ENCODE measurements at places on chromosomes 12 and 14.
A peak's percentile ranks its signal among the peaks of the same experiment; 100 is the strongest.

GRCh38 chr12:124501112-124501561 is 66.3 kb downstream of the NCOR2 start:
- no peak for DNase-seq

DNA sequence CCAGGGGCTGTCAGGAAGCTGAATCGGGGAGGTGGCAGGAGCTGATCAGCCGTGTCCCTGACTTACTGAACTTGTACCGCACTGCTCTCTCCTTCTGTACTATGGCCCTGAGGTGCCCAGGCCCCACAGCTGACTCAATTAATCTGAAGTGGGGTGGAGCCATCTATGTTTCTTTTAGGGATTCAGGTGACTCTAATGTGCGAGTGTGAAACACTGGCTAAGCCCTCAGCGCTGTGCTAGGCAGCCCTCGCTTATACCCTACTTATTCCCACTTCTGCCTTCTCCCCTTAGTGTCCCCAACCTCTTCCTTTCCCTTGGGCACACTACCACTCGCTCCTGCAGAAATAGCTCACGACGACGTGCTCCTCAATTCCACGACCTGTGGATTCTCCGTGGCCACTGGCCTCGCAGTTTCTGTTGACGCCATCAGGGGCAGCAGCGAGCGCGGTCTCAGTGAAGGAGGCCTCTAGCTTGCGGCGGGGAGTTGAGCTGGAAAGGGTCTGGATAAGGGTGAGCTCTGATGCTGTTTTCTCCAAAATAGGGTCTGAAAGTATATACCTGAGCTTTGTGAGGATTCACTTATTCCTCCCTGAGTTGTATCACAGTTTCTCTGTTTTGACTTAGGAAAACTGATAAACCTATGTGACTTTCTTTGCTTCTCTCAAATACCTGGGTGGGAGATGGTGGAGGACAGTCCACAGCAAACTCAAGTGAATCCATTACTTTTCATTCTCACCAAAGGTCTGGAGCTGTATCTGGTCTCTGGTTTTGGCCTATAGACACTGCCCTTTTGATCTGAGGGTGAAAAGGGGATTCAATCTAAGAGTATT is 167.6 kb downstream of the SLC41A2 start:
- DNase-seq, result peak; percentile 18

DNA sequence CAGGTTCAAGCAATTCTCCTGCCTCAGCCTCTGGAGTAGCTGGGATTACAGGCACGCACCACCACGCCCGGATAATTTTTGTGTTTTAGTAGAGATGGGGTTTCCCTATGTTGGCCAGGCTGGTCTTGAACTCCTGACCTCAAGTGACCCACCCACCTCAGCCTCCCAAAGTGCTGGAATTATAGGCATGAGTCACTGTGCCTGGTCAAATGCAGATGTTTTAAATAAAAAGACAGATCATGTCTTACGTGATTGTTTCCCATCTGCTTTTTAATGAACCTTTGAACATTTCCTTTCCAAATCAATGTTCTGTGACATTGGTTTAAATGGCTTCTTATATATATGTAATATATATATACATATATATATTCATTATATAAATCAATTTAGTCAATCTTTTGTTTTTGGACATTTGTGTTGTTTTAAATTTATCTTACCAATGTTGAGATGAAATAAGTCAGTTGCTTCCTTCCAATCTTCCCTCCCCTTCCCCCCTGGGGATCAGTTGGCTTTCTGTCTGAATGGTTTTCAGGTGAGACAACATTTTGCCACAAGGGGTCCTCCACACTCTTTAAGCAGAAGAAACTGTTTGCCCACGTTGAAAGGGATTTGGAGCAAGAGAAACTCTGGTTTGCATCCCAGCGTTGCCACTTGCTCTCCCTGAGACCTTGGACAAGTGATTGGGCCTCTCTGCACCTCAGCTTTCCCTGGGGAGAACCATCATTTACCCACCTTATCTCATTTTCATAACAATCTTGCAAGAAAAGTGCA is 47.6 kb upstream of the RBM19 start:
- no peak for DNase-seq

DNA sequence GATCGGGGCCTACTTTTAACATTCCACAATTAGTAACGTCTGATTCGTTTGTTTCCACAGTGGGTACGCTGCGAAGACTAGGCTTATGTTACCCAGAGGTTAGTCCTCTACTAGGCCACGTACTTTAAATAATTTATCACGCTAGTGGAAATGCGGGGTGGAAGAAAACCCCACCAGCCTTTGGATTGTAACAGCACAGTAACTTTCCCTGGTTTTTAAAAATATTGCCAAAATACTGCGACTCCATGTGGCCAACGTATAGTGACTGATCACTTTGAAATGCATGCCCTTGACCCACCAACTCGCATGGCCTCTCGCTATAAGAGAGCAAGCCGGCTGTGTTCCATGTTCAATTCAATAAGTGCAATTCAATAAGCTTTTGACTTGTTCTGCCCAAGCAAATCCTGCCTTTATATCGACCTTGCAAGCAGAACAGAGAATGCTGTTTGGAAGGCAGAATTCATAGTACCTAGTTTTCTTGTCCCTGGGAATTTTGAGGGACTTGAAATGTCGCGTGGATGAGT is 882 bp upstream of the GTF2A1 start:
- no peak for DNase-seq

- no peak for DNase-seq
These were observed 506 bp downstream of the ESRRB start for GRCh38 chr14:76376409-76376877.

- no peak for DNase-seq
These were observed 377.5 kb downstream of the DIO2 start for GRCh38 chr14:79833781-79834180.

DNA sequence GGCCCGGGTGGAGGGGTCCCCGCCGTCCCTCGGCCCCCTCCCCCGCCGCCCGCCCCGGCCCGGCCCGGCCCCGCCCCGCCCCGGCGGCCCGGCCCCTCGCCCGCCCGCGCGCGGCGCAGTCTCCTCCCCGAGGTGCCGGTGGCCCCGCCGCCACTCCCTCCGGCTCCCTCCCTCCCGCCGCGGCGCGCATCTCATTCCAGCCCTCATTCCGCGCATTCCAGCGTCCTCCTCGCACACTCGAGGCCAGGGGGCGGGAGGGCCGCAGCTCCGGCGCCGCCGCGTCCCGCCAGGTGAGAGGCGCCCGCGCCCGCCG is at the start of gene TEAD4:
Gene TEAD4 (plus strand): TSS at position 206 of the 313 bp plus-strand sequence.
- no peak for DNase-seq

- DNase-seq, result no peak
These were observed 129.1 kb upstream of the PPFIA2 start for GRCh38 chr12:81888106-81888740.

GRCh38 chr12:119686355-119686754 is 18.4 kb downstream of the PRKAB1 start:
- no peak for DNase-seq

- no peak for DNase-seq
These were observed 75.9 kb downstream of the DNAI7 start for GRCh38 chr12:25119020-25119419.

DNA sequence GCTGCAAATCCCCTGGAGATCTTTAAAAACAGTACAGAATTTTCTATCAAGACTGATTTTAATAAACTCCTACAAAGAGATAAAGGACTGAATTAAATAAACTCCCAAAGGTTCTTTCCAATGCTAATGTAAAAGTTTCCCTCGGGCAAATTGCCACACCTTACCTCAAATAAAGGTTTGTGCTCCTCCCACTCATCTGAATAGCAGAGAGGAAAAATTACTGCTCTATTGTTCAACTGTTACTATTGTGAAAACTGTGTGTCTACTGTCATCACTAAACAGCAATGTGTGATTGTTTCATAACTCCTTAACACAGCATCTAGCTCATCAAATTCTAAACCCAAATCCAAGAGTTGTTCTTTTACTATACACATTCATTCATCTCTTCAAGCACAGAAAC is 3.2 kb downstream of the SPTLC2 start:
- DNase-seq, result no peak

DNA sequence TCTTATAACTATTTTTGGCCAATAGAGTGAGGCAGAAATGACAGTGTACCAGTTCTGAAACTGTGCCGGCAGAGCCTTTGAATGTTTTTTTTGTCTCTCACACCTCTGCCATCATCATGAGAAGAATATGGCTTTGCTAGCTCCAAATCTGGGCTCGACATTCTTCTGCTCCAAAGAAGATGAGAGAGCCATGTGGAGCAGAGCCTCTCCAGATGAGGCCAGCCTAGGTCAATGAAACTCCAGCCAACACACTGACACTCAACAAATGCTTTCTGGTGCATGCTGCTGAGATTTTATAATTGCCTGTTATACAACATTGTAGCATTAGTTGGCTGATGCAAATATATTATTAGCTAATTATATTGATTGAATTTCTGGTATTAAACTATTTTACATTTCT is 154.7 kb downstream of the SLC38A4 start:
- DNase-seq, result no peak

- DNase-seq, result no peak
These were observed 31.5 kb downstream of the MDM2 start for GRCh38 chr12:68839183-68840147.

DNA sequence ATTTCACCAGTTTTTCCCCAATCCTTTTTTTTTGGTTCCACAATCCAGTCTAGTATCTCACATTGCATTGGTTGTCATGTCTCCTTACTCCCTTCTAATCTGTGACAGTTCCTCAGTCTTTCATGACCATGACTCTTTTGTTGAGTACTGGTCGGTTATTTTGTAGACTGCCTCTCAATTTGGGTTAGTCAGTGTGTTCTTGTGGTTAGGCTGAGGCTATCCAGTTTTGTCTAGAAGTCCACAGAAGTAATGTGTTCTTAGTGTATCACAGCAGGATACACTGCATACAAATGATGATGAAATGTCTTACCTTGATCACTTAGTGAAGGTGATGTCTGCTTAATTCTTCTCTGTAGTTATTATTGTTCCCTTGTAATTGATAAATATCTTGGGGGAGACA is 24.8 kb downstream of the PELI2 start:
- DNase-seq, result no peak

- DNase-seq, result no peak
These were observed 89.8 kb downstream of the CHST11 start for GRCh38 chr12:104546575-104546974.

- peak; percentile 15 for DNase-seq
These were observed 49.9 kb downstream of the LRRC74A start for GRCh38 chr14:76876076-76876475.

DNA sequence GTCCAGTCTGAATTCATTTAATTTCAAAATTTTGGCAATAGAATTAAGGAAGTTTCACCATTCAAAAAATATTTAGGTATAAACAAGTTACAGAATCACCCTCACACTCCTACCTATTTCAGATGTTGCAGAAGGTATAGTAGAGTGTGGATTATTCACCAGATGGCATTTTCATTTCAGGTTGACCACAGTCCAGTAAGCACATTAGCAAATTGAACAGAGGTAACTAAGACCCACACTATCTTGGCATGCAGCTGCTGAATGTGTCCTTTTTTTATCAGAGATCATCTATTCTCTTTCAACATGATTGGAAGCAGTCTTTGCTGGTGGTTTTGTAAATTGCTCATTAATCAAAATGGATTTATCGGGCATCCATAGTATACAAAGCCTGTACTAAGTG is 151.8 kb upstream of the GARIN6 start:
- DNase-seq, result no peak

- DNase-seq, result no peak
These were observed 19.1 kb downstream of the BCL7A start for GRCh38 chr12:122040579-122041386.

DNA sequence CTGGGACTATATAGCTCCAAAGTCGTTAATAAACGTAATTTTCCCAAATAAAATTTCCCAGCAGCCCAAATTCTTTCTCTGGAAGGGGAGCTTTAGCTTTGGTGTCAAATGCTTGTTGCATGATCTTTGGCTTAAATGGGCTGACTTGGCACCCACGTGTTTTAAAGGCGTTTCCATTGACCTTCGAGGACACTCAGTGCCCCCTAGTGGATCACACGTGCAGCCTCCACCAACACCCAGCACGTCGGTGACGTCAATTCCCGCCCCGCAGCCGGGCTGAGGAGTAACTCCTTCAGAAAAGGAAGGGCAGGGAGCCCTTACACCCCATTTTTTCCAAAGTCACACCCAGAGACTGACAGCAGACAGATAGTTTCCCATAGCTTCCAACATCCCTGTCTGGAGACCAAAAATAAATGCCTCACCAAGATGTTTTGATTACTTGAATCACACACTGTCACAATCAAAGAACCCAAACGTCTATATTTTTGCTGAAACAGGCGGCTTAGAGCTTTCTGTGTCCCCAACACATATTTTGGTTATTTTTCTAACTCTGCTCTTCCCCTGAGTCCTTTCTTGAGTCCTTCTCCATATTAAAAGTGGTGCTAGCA is 707.9 kb downstream of the AACS start:
- DNase-seq, result no peak

GRCh38 chr12:8849876-8850275 is 27.5 kb downstream of the A2ML1 start:
- DNase-seq, result no peak

DNA sequence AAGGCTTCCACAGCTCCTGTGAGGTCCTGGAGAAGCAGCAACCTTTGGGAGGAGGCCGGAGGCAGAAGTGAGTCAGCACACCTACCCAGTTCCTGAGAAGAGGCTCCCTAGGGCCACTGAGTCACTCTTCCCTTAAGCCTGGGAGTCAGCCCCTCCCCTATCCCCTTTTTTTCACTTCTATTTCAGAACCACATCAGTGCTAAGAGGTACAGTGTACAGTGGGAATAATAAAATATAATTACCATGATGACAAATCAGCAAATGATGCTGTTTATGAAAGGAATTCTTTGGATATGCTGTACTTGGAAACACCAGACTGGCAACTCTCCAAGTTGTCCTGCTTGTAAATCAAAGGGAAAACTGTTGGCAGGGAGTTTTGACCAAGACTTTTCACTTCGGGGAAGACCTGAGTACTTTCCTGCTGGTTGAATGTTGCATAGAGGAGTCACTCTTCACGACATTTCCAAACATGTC is 7.8 kb upstream of the TBPL2 start:
- no peak for DNase-seq

DNA sequence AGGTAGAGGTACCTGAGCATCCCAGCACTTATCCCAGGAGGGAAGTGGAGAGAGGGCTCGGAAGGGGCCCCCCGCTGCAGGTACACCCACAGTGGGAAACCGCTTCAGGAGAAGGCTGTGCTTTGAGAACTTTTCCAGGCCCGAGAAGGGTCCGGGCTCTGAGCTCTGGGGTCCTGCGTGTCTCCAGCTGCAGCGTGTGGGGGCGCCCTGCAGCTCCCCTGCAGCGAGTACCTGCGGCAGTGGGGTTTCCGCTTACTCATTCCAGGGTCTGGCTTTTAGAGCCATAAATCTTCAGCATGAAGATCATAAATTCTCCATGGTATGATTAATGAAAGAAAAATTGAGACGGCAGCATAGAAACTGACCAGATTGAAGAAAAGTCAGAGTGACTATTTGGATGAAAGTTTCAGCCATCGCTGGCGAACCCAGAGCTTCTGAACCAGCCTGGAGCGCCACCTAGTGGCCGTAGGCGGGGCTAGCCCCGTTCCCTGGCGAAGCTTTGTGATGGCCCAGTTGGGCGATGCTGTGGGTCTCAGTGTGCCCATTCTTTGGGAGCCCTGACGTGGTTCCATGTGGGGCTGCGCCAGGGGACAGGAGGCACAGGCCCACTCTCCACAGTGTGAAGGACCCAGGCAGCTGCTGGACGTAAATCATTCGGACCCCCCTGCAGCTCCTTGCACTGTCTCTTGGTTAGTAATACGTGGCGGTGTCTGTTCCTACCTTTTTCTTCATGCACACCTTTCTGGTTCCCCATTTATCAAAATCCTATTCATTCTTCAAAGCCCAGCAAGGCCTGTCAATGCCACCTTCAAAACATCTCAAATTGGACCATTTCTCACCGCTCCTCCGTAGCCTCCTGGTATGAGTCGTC is 198.2 kb downstream of the TSPAN9 start:
- DNase-seq, result peak; percentile 35

Measured in activated CD4-positive, CD25-positive, alpha-beta regulatory T cell (primary cell).